Stimulated activated CD4-positive, alpha-beta T cell treated with anti-CD3 and anti-CD28 coated beads, TNF-alpha, amount 100 ng/mL, for 48 hours (primary cell): ENCODE measurements at places on chromosomes 5 and 9.

DNA sequence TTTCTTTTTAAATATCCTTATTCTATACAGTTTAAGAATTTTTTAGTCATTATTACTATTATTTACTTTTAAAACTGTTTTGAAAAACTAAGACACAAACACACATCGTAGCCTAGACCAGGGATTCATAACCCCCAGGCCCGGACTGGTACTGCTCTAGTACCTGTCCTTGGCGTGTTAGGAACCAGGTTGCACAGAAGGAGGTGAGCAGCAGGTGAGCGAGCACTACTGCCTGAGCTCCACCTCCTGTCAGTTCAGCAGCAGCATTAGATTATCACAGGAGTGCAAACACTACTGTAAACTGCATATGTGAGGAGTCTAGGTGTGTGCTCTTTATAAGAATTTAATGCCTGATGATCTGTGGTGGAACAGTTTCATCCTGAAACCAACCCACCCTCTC is 357.0 kb downstream of the PTPRD start:
- no peak for DNase-seq

DNA sequence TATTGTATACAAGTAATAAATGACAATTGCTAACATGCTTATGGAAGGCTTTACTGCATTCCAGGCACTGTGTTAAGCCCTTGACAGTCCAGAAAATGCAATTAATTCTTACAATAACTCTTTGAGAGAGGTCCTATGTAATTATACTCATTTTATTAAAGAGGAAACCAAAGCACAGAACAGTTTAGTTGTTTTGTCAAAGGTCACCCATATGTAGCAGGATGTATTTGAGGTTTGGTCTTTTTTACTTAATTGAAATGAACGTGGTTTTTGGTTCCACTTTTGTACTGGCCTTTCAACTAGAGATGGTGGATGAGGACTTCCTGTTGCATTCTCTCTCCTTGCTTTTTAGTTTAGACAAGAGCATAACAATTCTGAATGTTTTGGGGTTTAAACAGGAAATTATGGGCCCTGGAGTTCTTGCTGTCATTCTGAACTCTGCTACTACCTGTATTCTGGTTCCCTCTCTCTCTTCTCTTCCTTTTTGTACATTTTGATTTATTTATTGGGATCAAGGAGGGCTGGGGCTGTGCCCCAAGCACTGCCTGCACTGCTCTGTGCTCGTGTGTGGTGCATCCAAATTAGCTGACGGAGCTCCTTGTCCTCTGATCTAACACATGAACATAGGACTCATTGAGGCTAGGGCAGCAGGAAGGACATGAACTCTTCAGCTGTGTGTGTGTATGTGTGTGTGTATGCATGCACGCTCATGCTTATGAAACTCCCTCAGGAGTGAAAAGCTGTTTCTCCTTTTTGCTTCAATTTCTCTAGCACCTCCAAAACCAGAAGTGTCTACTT is 47.4 kb downstream of the SLC28A3 start:
- no peak for DNase-seq

- no peak for DNase-seq
These were observed 125.3 kb downstream of the CEP120 start for GRCh38 chr5:123297866-123298265.

- DNase-seq = peak; percentile 70
These were observed 38.3 kb upstream of the CKMT2 start for GRCh38 chr5:81194633-81195334.

GRCh38 chr9:69012696-69013381 is 1.1 kb downstream of the PRKACG start:
- DNase-seq = no peak

DNA sequence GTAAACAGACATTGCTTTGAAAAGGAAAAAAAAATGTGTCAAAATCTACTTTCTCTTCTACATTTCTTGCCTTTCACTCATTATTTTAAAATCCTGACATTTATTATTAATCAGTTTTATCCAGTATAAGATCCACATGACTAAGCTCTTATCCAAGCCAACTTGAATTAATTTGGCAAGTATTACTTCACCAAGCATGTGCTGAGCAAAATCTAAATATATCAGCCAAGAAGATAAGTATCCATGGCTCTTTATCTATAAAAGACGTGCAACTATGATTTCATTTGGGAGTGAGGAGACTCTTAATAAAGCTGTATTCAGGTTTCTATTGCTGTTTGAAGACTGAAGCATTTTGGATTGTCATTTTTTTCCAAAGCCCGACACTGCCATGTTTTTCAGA is 221.3 kb downstream of the TRIM36 start:
- DNase-seq = no peak

DNA sequence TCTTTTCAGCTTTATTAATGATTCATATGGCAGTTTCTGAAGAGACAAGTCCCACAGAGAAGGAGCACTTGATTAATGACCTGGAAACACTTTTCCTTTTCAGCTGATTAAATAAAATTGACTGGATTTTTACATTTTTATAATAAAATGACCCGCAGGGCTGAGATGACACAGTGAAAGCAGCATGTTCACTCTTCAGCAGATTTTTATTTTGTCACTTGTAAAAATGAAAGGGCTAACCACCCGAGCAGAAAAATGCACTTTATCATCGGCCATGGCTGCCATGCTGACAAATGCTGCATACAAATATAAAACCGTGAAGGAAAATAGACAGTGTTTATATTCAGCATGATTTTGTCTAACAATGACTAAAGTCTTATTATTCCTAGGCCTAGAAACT is 321.6 kb upstream of the ITGA1 start:
- DNase-seq = no peak

GRCh38 chr5:74738406-74738805 is 28.5 kb downstream of the GFM2 start:
- no peak for DNase-seq

GRCh38 chr5:107090506-107090905 is 580.2 kb downstream of the EFNA5 start:
- DNase-seq = no peak

GRCh38 chr9:38057416-38058195 is 11.4 kb downstream of the SHB start:
- DNase-seq = no peak

DNA sequence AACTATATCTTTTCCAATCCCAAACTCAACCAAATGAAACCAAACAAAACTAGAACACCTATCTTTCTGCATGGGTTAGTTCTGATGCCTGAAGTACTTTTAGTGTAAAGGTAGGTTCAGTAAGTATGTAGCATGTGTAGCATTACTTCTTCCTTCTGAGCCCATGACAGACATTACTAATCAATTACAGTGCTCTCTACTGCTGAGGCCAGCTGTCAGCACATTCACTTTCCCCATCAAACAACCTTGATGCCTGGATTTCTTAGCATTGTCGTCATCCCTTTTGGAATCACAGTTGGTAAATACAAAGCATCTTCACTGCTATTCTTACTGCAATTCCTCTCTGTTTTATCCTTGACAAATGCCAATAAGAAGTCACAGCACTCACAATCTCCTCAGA is 103.2 kb downstream of the PTTG1 start:
- DNase-seq = no peak

DNA sequence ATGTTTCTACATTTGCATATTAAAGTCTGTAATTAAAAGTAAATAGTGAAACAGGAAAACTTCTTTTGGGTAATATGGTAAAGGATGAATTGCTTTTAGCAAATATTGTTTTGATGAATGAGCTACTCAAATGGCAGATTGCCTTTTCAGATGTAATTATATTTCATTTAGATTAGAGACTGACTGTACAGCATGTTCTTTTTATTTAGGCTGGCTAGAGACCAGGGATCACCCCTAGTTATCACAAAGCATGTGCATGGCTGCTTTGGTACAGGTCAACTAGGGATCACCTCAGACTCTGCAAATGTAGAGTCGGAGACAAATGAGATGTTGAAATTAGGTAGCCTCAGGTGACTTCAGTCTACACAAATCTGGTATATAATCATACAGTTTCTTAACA is 214.9 kb upstream of the SEMA6A start:
- DNase-seq = no peak

GRCh38 chr9:72254901-72255545 is 105.8 kb downstream of the GDA start:
- DNase-seq = no peak

DNA sequence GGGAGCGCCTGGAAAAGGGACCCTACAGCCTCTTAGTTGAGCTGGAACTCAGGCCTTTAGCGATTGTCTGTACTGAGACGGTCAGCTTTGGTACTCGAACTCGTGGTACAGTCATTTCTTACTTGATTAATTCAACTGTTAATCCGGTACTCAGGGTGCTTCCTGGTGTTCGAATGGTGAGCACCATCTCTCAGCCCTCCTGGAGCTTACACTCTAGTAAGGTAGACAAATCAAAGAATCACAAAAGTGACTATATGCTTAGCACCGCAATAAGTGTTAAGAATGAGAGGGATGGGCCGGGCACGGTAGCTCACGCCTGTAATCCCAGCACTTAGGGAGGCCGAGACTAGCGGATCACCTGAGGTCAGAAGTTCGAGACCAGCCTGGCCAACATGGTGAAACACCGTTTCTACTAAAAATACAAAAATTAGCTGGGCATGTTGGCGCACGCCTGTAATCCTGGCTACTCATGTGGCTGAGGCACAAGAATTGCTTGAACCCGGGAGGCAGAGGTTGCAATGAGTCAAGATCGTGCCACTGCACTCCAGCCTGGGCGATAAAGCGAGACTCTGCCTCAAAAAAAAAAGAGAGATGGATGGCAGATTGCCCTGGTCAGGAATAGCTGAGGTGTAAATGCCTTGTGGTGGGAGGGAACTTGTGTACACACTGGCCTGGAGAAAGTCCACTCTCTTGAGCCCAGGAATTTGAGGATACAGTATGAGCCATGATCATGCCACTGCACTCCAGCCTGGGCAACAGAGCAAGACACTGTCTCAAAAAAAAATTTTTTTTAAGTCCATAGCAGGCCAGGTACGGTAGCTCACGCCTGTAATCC is 981 bp downstream of the TCOF1 start:
- no peak for DNase-seq

DNA sequence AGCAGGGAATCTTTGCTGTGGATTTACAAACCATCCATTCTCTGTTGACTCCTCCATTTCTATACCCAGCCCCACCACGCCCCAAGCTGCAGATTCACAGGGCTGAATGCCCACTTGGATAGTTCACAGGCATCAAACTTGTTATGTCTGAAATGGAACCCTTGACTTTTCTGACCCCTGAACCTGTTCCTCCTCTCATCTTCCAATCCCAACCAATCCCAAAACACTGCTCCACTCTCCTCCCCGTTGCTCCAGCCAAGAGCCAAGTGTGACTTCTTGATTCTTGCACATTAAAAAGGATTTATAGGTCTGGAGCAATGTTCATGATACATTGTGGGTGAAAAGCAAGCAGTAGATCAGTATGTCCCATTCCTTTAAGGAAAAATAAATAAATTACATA is 145.6 kb downstream of the DAB2IP start:
- DNase-seq = no peak

DNA sequence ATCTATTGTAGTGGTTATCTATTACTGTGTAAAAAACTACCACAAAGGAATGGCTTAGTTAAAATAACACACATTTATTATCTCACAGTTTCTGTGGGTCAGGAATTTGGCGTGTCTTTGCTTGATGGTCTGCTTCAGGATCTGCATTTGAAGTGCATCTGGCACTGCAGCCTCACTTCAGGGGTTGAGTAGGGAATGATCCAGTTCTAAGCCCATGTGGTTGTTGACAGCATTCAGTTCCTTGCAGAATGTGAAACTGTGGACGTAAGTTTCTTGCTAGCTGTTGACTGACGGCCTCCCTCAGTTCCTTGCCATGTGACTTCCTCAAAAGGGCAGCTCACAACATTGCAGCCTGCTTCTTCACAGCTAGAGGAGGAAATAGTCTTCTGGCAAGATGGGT is 2.1 kb upstream of the OGN start:
- DNase-seq = no peak

GRCh38 chr9:94554078-94554438 is 825 bp upstream of the PCAT7 start:
- DNase-seq = no peak

DNA sequence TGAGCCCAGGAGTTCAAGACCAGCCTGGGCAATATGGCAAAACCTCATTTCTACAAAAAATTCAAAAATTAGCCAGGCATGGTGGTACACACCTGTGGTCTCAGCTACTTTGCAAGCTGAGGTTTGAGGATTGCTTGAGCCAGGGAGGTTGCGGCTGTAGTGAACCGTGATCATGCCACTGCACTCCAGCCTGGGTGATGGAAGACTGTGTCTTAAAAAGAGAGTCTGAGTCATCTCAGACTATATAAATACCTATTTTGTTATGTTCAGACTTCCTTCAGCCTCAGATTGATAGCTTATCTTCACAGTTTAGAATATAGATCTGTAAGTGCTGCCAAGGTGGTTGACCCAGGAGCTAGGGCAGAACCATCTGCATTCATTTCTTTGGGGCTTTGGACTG is 1.6 kb upstream of the PAIP2 start:
- DNase-seq = no peak

GRCh38 chr9:131076347-131077195 is 19.8 kb upstream of the AIF1L start:
- DNase-seq = no peak

GRCh38 chr5:93741136-93741811 is at the start of gene POU5F2:
TSS of gene POU5F2 (minus strand) at chr5:93741600. CDS start at chr5:93741563, 37 bp downstream.
- DNase-seq = no peak

DNA sequence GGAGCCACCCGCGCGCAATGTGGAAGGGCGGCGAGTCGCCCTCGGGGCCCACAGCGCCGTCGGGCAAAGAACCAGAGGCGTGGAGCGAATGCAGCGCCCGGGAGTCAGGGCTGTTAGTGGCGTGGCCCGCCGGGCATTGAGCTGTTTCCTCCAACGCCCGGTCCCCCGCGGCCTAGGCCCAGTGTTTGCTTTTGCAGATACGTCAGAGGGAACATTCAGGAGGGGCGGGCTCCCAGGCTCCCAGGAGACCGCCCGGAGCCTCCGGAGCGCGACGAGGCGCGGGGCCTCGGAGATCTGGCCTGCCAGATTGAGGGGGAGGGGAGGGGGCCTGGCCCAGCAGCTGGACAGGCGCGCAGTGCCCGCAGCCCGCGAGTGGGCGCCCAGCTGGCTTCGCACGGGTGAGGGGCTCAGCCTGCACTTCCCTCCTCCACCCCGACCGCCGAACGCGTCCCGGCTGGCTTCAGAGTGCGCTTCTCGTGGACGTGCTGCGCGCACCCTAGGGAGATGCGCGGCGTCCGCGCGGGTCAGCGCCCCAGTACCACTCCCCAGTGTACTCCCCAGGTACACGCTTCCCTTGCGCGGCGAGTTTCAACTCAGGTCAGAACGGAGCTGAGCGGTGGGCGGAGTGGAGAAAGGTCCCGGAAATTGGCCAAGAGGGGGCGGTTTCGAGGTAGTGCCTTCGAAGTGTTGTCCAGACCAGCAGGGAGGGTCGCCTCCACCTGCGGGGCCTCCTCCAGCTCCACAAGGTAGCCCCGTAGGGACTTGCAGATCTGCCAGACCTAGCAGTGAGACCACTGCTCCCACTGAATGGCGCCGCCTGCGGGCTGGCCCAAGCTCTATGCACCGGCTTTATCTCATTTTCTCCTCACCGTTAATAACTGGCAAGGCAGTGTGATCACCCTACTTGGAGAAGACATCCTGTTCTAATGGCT is 130.4 kb downstream of the TMEM174 start:
- DNase-seq = no peak

GRCh38 chr9:136532799-136533774 is 12.8 kb downstream of the NOTCH1 start:
- DNase-seq = peak; percentile 67
